ENCODE measurements at places on chromosomes 16 and 17.
A peak's percentile ranks its signal among the peaks of the same experiment; 100 is the strongest.

GRCh38 chr17:70613681-70614080 lies 444.3 kb downstream of the KCNJ2 start:
- DNase-seq = no peak

DNA sequence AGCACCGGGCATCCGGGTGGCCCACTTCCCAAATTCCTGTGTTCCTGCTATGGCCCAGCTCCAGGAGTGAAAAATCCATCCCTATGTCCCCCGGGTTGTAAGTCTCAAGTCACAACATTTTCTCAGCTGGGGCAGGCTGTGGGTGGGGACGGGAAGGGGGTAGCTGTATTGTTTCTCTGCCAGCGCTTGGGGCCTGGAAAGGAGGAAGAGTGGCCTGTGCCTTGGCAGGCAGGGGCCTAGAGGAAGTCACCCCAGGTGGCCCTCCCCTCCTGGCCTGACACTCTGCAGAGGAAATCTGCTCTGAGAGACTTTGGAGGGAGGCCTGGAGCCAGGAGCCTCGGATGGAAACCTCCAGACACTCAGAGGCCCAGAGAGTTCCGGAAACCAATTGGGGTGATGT lies 10.6 kb upstream of the SCN4A start:
- DNase-seq = no peak

GRCh38 chr17:78802008-78802407 lies 19.9 kb upstream of the CYTH1 start:
- no peak for DNase-seq

DNA sequence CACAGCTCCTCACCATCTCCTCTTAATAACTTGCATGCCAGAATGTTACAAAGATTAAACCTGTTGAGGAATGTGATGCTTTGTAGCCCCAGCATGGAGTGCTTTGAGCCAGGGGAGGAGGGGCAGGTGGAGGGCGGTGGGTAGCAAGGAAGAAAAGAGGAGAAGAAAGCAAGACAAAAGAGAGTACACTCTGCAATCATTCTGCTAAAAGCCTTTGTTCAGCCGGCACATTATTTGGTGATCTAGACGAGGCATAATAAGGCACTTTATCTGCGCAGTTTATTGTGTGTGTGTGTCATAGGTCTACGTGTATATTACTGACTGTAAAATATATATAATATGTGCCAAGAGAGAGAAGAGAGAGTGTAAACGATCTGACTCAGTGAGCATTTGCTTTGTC lies 139.1 kb downstream of the SOX9 start:
- DNase-seq = peak; percentile 9

DNA sequence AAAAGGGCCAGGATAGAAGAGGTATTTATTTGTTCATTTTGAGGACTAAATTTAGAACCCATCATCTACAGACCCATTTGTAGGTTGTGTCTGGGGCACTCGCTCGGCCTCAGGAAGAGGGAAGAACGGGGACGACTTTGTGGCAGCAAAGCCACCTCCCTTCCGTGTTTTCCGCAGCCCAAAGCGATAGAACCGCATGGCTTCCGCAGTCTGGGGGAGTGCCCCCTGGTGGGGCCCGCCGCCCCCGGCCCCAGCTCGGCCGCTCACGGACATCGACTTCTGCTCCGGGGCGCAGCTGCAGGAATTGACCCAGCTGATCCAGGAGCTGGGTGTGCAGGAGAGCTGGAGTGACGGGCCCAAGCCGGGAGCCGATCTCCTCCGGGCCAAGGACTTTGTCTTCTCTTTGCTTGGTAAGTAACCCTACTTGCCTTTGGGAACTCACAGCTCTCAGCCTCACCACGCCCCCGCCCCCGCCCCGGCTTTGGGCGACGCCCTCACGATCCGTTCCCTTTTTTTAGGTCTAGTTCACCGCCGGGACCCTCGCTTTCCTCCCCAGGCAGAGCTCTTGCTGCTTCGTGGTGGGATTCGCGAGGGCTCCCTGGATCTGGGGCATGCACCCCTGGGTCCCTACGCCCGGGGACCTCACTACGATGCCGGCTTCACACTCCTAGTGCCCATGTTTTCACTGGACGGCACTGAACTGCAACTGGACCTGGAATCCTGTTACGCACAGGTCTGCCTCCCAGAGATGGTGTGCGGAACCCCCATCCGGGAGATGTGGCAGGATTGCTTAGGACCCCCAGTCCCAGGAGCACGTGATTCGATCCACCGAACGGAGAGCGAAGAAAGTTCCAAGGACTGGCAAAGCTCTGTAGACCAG lies 681 bp downstream of the TMEM102 start:
- DNase-seq = no peak

- DNase-seq = peak; percentile 79
Observed at GRCh38 chr16:79509211-79509631, 91.3 kb downstream of the MAF start.

- no peak for DNase-seq
Observed at GRCh38 chr17:81253358-81254131, 14.4 kb downstream of the NDUFAF8 start.

DNA sequence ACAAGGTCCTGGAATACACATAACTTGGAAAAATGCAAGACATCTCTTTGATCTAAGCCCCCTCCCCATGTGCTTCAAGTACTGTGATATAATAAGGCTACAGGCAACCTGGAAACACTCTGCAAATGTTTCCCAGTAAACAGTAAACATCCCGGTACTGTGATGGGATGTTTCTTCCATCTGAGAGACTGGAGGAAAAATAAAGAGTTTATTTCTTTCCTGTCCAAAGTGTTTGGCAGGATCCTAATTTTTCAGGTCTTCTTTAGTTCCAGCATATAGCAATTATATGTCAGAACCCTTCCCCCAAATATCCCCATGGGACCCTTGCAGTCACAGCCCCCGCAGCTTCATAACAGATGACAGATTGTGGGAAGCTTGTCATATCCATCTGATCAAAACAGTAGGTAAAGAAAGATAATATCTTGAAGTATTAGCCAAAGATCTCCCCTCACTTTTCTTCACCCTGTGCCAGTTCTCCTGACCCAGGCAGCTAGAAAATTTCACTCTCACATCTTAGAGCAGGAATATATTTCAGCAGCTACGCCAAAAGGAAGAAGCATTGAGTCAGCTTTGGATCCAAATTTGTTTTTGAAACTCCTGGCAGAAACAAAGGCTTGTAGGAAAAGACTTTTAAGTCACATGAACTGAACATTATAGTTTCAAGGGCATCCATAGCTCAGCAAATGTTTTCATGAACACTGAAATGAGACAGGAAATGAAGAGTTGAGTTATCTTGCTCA lies 141.3 kb downstream of the HS3ST3A1 start:
- DNase-seq = no peak

DNA sequence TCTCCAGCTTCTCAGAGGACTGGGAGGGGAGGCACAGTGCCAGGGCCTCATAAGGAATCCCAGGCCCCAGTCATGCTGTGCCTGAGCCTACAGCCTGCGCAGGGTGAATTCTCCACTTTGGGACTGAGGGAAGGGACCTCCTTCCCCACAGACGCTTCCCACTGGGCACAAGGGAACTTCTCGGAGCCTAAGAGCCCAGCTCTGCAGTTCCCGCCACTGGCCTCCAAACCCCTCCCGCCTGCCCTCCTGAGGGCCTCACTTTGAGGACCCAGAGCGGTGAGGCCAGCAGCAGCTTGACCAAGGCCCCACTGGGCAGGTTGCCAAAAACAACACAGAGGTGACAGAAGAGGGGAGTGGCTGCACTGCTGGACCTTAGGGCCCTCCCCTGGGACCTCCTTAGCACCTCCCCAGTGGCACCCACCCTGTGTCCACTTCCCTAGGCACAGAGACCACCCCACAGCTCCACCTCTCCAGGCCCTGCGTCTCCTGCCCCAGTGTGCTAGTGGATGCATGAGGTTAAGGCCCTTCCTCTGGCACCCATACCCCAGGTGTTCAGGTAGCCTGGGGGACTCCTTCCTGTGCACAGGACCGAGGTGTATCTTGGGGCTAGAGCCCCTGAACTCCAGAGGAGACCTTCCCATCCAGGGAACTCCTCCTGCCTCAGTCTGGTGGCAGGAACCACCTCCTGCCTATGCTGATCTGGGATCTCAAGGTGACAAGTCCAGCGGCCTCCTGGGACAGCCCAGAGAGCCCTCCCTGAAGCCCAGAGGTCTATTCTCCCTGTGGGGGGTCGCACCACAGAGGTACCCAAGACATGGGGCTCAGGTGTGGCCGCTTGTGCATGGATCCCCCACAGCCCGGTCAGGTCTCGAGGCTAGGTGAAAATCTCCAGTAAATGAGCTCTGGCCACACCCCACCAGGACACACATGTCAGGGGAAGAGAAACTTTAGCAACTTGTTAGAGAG lies 3.4 kb downstream of the CASKIN2 start:
- no peak for DNase-seq

GRCh38 chr17:46976626-46977270 lies 2.3 kb downstream of the RPRML start:
- no peak for DNase-seq

- DNase-seq = no peak
Observed at GRCh38 chr16:11955713-11956123, 9.3 kb upstream of the TNFRSF17 start.

DNA sequence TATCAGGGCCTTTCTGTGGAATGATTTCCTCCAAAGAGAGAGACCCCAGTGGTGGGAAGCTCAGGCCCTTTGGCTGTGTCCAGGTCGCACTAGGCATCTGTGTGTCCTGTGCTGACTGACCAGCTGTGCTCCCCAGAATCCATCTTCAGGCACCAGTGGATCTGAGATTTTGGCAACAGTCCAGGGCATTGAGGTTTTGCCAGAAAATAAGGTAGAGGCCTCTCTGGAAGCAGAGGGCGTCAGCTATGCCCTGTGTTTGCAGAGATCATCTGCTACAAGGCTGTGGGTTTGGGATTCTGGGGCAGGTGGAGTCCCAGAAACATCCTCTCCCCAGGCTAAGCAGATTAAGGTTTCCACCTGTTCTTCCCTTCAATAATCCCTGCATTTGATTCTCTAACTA lies 57.5 kb upstream of the TOB1 start:
- DNase-seq = no peak

DNA sequence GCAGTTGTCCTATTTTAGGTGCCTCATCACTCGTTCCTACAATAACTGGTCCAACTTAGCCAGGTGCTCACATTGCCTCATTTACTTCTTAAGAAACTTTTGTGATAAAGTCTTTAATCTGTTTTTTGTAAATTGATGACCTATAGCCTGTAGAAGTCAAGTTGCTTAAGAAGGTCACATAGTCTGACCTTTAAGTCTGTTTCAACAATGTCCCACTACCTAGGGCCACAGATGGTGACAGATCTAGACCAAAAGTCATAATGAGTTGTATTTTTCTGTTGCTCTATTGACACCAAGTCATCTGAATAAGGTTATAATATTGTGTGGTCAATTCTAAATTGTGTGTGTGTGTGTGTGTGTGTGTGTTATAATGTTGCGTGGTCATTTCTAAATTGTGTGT lies 45.1 kb downstream of the ABCA9 start:
- no peak for DNase-seq

- DNase-seq = no peak
Observed at GRCh38 chr17:75338335-75338734, 49.1 kb upstream of the SLC25A19 start.

DNA sequence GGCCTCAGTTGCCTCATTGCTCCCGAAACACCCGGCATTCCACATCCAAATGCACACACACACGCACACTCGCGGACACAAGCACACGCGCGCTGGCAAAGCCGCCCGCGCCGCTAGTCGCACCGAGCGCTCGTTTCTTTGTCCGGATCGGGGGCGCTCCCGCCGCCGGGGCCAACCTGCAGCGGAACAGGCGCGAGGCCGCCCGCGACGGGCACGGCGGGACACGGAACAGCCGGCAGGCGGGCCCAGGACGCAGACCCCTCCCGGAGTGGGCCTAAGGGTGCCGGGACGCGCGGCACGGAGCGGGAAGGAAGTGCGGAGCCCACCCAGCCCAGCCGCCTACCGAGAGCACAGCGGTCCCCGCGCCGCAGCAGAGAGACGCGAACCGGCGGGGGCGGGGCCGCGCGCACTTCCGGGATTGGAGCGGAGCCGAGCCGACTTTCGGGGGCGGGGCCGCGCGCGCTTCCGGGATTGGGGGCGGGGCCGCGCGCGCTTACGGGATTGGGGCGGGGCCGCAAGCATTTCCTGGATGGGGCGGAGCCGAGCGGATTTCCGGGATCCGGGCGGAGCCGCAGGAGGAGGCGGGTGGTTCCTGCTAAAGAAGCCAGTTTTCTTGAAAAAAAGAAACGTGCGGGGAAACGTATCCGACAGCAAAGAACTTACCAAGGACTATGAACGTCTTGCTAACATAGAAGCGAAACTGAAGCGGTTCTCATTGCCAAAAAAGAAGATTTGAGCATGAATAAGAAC lies at the start of gene CYBC1:
TSS of gene CYBC1 (minus strand) at position 396 of the 750 bp plus-strand sequence. CDS start 1,498 bp downstream, outside the sequence.
- peak; percentile 84 for DNase-seq

DNA sequence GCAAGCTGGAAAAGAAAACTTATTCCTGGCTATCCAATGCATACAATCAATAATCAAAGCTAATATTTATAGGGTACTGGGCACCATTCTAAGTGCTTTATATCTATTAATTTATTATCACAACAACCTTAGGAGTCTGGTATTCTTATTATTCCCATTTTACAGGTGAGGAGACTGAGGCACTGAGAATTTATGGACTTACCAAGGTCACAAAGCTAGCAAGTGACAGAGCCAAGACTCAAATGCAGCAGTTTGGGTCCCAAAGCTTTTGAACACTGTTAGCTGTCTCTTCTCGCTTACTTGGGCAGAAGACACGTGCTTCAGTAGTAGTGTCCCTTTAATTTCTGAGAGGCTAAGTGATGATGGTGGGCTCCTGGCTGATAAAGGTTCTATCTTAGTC lies 152.6 kb downstream of the AATF start:
- DNase-seq = no peak

GRCh38 chr17:58316260-58316960 lies 12.2 kb downstream of the TSPOAP1 start:
- no peak for DNase-seq

DNA sequence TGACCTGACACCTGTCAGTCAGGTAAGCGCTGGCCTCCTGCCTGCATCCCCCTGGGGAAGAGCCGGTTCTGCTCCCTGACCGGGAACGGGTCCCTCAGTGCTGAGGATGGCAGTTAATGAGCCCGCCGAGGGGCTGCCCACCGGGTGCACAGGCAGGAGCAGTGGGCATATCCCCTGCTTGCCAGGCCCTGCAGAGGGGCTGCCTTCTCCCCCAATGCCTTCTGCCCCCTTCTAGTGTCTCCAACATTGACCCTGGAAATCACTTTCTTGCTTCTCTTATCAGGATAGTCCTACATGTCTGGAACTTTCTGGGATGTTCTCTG lies 388.5 kb downstream of the SEC14L1 start:
- no peak for DNase-seq

- no peak for DNase-seq
Observed at GRCh38 chr16:85377388-85378144, 235.6 kb upstream of the GSE1 start.

DNA sequence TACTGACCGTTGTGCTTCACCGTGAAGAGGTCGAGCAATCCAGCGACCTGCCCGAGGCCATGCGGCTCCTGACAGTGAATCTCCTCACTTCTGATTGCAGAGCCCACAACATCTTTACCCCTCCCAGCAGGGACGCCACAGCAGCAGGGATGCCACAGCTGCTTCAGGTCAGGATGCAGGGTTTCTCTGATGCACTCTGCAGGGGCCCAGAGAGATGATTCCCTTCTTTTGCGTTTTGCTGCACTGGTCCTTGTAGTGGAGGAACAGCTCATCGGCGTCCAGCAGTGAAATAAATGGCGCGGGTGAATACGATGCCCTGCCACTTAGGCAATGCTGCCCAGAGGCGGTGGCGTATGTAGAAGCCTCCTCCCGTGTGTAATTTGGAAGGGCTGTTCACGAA lies 5.6 kb downstream of the KIAA0513 start:
- DNase-seq = no peak

Measured in DMS153 (cell line).